Femur (tissue), 1 donor: ENCODE measurements at places on chromosomes 11 and 22.
A peak's percentile ranks its signal among the peaks of the same experiment; 100 is the strongest.

DNA sequence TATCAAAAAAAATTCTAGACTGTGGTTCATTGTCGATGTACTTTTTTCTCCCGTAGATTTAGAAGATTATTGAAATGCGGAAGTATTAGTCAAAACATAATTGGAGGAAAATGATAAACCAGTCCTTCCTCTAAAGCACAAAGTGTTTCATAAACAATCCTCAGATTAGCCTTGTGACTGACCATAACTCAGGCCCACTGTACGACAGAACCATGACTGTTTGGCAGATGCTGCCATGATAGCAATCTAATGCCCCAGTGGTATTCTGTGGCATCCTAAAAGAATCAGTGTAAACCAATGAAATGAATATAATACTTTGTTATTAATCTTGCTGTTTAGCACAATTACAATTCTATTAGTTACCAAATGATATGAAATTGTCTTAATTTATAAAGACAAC is 127.0 kb upstream of the CTSC start:
- DNase-seq = no peak

DNA sequence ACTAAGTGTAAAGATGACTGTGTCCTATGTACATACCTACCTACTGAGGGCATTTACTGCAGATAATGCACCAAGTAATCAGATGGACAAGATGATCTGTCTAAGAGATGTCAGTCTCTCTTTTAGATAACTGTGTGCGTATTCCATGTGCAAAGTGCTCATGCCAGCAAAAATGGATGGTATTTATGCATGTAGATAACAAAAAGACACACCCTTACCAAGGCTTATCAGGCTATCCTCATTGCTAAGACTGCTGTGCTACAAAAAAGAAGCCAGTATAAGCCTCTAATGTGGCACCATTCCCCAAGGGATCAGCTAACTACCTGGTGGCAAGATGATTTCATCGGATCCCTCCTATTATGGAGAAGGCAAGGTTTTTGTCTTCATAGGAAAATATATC is 34.3 kb upstream of the CD44 start:
- DNase-seq = no peak

- DNase-seq = no peak
These were observed 1.6 kb downstream of the KCNJ1 start for GRCh38 chr11:128865490-128865889.

GRCh38 chr22:49372530-49373288 is 455.0 kb downstream of the BRD1 start:
- DNase-seq = no peak

GRCh38 chr11:62974848-62975522 is 9.8 kb downstream of the SLC22A6 start:
- DNase-seq = peak; percentile 49

DNA sequence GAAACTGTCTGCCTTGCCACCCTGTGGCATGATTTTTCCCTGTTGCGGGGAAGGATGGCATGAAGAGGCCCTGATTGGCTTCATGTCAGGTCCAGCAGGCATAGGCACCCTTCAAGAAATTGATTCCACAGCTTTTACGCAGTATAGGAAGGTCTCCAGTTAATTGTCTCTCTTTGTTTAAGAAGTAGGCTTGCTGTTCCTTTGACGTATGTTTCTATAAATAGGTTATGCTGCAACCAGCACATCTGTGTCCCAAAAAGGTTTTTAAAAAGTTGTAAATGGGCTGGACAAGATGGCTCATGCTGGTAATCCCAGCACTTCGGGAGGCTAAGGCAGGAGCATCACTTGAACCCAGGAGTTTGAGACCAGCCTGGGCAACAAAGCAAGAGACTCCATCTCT is 62.6 kb downstream of the CD6 start:
- no peak for DNase-seq

- peak; percentile 74 for DNase-seq
These were observed 41.4 kb upstream of the ZBED5 start for GRCh38 chr11:10899121-10899830.

- DNase-seq = no peak
These were observed 1152.4 kb downstream of the LRRC4C start for GRCh38 chr11:40306938-40307548.

GRCh38 chr22:32636884-32637283 is 162.3 kb downstream of the FBXO7 start:
- no peak for DNase-seq

- no peak for DNase-seq
These were observed 14.9 kb downstream of the CASP12 start for GRCh38 chr11:104883342-104883741.

GRCh38 chr22:38964306-38964705 is 6.9 kb downstream of the APOBEC3A start:
- no peak for DNase-seq

DNA sequence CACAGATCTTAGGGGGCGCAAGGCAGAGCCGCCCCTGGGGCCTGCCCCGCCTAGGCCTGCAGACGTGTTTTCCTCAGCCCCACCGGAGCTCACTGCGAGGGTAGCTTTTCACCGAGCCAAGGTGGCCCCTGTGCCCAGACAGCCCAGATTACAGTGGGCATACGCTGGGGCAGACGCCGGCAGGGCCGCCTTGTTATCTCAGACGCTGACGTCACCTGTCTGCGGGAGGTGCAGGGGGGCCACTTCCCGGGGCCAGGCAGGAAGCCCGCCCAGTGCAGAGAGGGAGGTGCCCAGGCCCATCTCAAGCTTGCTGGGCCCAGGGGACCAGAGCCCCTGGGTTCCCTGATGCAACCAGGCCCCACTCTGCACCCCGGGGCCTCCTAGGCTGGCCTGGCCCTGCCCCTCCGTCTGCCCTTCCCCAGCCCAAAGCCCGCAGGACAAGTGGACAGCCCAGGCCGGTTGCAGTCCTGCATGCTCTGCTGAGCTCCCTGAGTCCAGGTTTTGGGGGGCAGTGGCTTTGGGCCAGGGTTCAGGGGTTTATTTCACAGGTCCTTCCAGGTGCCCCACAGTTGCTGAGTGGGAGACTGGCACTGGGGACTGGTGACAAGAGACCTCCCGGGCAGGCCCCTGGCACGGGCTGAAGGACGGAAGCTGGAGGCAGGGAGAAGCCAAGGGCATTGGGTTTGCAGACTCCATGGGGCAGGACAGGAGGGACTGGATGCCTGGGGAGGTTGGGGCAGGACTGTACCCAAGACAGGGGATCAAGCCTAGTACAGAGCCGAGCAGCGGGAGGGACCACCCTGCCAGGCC is 38.6 kb downstream of the IGF2 start:
- peak; percentile 36 for DNase-seq

DNA sequence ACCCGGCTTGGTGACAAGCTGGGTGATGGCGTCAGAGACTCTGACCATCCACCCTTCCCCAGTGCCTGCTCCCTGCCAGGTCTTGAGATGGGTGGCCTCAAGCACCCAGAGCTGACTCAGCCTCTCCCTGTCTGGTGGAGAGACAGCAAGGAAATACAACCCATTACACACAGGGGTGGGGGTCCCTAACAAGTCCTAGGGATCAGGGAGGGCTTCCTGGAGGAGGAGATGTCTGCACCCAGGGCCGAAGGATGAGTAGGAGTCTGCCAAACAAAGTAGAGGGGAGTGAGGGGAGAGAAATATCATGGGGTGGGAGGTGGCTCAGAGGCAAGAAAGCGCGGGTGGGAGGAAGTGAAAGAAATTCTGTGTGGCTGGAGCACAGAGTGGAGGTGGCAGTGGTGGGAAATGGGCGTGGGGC is 6.8 kb downstream of the MAFF start:
- no peak for DNase-seq

DNA sequence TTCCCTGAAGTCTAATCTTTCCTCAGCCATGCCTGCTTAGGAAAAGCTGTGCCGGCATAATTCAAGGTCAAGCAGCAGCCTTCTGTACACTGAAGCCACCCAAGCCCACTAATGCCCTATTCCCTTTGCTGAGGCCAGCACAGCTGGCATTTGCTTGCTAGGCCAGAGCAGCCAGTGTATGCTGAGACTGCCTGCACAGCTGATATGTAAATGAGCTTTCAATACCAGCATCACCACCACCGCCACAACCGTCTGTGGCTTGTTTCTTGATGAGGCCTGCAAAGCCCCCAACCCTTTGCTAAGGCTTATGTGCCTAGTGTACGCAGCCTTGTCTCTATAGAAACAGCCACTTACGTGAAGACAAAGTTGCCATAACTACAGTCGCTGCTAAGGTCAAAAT is 56.3 kb upstream of the TNRC6B start:
- DNase-seq = peak; percentile 28

GRCh38 chr11:44797886-44798606 is 71.3 kb downstream of the TSPAN18 start:
- peak; percentile 76 for DNase-seq

DNA sequence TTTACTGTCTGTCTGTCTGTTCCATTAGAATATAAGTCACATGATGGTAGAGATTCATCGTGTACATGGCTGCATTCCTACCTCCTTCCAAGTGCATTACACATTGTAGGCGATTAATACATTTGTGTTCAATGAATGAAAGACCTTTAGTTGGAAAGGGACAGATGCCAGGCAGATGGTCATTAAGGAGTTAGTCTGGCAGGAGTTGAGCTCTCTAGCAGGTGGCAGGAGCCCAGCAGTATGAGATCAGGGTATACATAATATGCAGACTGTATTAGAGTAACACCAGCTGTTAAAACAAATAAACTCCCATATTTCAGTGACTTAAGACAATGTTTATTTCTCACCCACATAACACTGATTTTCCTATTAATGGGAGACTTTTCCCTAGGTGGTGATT is 147.7 kb upstream of the LARGE1 start:
- DNase-seq = no peak

DNA sequence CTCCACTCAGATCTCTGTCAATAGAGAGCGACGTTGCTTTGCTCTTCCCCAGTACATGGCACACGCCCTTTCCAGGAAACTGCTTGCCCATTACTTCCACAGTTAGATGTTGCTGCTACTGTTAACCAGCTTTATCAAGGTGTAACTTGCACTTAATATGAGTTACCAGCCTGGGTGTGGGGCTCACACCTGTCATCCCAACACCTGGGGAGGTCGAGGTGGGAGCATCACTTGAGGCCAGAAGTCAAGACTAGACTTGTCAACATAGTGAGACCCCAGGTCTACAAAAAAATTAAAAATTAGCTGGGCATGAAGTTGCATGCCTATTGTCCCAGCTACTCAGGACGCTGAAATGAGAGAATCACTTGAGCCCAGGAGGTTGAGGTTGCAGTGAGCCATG is 177.1 kb upstream of the B3GAT1 start:
- DNase-seq = no peak

DNA sequence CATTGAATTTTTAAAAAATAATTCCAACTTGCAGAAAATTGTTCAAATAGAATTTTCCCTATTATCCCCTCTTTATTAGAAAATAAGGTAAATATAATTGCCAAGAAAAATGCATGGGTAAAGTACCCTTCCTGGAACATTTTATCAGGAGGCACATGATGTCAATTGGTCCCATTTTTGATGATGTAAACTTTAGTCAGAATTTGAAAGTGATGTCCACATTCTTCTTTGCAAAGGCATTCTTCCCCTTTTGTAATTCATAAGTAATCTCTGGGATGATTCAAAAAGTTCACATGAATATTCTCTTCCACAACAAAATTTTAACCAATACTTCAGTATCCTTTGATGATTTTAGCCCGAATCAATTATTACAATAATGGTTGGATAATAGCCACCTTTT is 86.9 kb upstream of the ANO3 start:
- DNase-seq = no peak

- DNase-seq = peak; percentile 21
These were observed 1.1 kb upstream of the CLTCL1 start for GRCh38 chr22:19292458-19293230.

DNA sequence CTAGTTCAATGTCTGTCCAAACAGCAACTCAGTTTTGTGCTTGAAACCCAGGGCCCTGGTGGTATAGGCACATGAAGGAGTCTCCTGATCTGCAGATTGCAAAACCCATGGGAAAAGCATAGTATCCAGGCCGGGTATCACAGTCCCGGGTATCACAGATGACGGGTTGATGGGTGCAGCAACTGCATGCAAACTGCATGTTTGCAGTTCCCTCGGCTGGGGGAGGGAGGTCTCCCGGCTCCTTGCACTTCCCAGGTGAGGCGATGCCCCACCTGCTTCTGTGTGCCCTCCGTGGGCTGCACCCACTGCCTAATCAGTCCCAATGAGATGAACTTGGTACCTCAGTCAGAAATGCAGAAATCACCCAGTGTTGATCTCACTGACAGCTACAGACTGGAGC is 53.9 kb downstream of the KCNQ1 start:
- DNase-seq = no peak

DNA sequence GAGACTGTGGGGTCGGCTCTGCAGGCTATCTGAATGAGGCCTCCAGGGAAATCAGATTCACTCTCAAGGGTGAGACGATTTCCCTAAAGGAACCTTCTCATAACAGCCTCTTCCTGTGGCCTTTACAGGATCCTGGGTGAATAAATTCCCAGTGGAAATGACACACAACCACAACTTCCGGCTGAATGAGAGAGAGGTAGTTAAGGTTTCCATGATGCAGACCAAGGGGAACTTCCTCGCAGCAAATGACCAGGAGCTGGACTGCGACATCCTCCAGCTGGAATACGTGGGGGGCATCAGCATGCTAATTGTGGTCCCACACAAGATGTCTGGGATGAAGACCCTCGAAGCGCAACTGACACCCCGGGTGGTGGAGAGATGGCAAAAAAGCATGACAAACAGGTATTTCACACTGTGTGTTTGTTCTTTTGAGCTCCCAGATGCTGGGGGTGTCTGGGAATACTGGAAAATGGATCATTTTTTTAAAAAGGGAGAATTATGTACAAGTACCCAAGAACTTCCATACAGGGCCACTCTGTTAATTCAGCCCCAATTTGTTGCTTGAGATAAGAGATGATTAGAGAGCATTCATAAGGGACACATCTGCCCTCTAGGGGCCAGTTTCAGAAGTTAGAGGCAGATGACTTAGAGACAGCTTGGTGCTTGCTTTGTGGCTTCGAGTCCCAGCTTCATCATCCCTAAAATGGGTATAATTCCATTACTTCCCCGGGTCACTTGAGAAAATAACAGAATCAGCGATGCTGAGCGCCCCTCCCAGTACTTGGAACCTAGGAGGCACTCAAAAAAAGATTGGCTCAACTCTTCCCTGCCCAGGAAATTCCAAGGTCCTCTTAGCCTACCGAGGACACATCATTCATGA is 10.2 kb downstream of the SERPIND1 start:
- DNase-seq = no peak

DNA sequence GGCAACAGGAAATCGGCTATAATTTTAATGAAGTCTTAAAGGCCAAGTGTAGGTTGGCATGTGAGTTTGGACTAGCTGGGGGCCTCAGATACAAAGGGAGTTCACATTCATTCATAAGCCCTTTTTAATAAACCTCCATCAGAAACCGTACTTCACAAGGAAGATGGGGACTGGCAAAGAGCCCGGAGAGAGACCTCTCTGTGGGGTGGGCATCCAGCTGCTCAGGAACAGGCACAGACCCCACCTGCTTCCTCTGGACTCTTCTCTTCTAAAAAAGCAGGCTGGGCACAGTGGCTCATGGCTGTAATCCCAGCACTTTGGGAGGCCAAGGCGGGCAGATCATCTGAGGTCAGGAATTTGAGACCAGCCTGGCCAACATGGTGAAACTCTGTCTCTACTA is 3.9 kb upstream of the ARFGAP3 start:
- DNase-seq = no peak

- DNase-seq = no peak
These were observed 164.4 kb upstream of the BDNF start for GRCh38 chr11:27864611-27865010.

GRCh38 chr11:113578033-113578380 is 102.8 kb upstream of the DRD2 start:
- DNase-seq = no peak
